ENCODE measurements at places on chromosomes 4 and X.

DNA sequence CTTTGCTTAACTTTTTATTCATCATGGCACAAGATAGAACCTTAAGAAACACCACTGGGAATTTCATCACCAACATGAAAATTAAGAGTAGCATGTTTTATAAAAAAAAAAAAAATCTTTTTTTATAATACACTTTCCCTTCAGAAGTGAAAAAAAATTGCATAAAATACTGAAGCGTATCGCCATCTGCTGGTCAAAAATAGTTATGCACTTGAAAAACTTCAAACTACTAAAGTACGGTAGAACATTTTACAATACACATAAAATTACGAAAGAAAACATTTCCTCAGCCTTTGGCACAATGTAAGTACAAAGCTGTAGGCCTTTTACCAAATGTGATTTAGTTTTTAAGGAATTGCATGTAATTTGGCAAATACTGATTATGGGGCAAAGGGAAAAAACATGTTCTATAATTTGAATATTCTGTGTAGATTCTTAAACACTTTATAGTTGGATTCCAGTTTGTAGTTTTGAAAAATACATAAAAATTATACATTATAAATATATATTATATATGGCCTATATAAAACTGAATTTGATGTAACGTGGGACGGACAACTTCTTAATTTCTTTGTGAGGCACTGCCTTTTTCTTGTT is 26.5 kb downstream of the HCCS start:
- H3K4me3 ChIP-seq = no peak overlapping the region
- no peak overlapping the region for H3K27ac ChIP-seq
- no peaks in the 10 kb centered on the region for H3K36me3 ChIP-seq
- peak; percentile 4 for DNase-seq
- no peaks in the 10 kb centered on the region for H3K4me1 ChIP-seq
- H3K27me3 ChIP-seq = no peaks in the 10 kb centered on the region

GRCh38 chrX:17679820-17680219 is 57.5 kb upstream of the SCML1 start:
- peak overlapping the region; percentile 27 for H3K27ac ChIP-seq
- H3K36me3 ChIP-seq = no peaks in the 10 kb centered on the region
- H3K4me3 ChIP-seq = peak overlapping the region; percentile 17
- peaks cover 44% of the 10 kb centered on the region for H3K4me1 ChIP-seq
- no peaks in the 10 kb centered on the region for H3K27me3 ChIP-seq

DNA sequence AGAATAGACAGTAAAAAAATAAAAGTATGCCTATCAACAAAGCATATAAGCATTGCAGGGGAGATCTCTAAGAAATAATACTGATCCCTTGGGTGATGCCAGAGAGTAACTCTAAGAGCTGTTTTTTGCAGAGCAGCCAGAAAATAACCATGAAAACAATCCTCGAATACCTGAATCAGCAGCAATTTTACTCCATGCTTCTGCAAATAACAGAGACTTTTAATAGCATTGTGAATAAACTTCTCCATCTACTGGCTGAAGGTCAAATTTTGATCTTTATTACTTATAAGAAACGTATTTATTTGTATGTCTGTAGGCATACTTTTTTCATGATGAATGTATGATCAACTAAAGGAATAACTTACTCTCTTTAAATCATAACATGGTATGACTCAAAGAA is 334.5 kb downstream of the GALNTL6 start:
- no peaks in the 10 kb centered on the region for H3K36me3 ChIP-seq
- DNase-seq = no peak
- no peak overlapping the region for H3K4me3 ChIP-seq
- no peak overlapping the region for H3K27ac ChIP-seq
- H3K27me3 ChIP-seq = no peaks in the 10 kb centered on the region
- H3K4me1 ChIP-seq = peaks cover 9% of the 10 kb centered on the region

GRCh38 chr4:128271551-128271950 is 16.1 kb downstream of the PGRMC2 start:
- no peaks in the 10 kb centered on the region for H3K27me3 ChIP-seq
- no peak for DNase-seq
- peaks cover 6% of the 10 kb centered on the region for H3K36me3 ChIP-seq

DNA sequence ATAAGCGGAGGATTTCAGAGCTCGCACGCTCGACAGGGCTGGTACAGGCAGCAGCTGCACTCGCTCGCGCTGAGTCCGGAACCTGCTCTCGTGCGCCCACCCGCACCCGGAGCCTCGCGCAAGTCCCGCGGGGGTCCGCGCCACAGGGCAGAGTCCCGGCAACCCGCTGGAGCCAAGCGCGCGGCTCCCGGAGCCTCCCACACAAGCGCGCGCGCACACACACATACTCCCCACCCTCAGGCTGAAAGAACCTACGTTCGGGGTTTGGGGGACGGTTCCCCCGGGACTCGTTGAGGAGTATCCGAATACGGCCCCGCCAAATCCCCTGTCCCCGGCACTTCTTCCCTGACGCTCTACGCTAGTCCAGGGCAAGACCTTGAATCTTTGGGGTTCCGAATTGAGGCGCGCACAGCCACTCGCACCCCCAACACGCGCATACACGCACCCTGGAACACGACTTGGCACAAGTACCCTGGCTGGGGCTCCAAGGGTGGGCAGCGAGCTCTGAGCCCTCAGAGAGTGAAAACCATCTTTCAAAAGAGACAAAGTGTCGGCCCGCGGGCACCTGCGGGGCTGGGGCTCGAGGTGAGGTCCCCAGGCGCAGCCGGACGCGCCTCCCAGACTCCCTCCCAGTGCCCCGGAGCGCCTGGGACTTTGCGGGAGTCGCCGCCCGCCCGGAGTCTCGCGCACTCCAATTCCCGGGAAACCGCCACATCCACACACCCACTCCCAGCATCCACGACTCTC is 952 bp downstream of the ANOS1 start:
- no peaks in the 10 kb centered on the region for H3K4me1 ChIP-seq
- H3K4me3 ChIP-seq = no peak overlapping the region
- no peak for DNase-seq
